ENCODE measurements at places on chromosomes 3 and 15.
A peak's percentile ranks its signal among the peaks of the same experiment; 100 is the strongest.

DNA sequence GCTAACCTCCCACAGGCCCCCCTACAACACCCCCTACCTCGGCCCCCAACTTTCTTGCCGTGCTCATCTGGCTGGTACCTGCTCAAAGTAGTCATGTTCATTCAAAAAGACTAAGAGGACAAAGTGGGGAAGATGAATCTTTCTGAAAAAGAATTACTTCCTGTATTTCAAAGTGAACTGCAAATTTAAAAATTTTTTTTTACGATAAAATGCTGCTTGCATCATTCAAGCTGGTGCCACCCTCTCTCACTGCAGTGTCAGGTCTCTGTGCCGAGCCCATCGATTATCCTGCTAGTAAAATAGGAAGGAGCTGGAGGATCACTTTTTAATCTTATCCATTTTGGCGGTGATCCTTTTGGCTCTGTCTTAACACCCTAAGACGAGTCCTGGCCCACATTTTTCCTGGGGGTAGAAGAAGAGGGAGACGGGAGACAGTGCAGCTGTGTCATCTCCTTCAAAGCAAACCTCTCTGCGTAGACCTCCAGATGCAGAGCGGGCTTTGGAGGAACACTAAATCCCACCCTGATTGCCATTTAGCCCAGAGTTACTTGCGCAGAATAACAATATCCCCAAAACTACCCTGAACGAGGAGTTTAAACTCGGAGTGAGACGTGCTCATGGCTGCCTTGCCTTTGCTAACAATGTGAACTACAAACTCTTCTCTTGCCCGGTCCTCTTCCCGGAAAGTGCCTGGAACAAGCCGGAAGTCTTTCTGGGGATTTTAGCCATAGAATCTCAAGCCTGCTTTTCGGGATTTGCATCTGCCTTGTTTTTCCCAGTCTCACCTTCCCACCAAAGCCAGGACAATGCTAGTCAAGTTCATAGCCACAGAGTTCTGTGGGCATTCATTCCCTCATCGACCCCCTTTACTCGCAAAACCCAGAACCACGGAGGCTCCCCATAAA, 66.2 kb upstream of the CGNL1 start:
- DNase-seq: no peak

GRCh38 chr3:194471863-194472262, 14.9 kb downstream of the ATP13A3 start:
- no peak for DNase-seq

DNA sequence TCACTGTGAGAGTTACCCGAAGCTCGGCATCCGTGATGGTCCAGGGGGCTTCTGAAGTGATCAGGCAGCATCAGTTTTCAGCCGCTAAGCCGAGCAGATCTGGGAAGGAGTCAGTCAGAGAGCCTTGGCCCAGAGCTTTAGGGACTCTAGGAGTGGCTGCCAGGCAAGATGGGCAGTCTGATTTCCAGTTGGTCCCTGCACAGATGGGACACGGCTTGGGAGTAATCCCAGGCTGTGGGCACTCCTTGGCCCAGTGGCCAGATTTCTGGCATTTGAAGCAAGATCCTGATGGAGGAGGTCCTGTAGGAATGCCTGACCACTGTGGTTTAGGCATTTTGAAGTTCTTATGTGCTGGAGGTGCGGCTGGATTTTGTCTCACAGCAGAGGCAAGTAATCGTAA, 10.5 kb upstream of the IP6K2 start:
- DNase-seq: no peak

GRCh38 chr3:111761309-111761795, 97.7 kb upstream of the PHLDB2 start:
- peak; percentile 91 for DNase-seq

DNA sequence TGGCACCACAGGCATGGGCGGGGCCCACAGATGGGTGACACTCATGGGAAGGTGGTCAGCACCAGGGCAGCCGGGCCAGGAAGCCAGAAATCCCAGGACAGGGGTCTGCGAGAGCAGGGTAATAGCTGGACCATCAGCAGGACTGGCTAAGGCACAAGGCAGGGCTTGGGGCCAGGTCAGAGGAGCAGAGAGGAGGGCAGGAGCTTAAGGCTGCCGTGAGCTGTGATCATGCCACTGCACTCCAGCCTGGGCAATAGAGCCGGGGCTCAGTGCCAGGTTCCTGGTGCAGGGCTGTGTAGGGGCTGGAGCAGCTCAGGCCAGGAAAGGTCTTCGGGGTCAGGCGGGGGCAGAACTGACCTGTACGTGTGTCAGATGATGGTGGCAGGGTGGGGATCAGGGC, 64.2 kb upstream of the LINGO1 start:
- DNase-seq: no peak

DNA sequence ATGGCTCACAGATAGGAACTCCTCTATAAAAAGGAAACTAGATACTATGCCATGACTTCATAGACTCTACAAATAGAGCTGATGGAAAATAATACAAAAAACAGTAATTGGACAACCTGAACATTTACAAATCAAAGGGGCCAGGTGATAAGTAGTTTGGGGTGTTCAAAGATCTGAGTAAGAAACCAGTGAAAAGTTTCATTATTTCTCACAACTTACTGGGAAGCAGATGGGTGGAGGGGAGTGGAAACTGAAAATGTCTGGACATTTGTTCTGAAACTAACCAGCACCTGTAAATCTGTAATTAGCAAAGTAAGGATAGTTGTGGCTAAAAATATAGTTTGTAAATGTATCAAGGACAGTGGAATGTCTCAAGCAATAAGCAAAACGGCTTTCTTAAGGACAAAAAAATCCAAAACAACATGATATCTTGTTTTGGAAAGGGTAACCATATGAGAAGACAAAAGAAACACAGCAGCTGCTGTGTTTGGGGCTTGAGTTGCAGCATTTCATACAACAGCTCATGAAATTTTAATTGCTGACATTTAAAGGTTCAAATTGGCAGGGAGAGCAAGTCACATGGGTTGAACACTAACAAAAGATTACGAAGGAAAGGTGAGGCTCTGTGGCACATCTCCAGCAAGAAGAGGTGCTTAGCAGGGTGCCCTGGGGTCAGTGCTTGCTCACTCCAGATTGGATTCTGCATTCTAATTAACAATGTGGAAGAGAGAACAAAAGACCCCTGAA, 26.8 kb upstream of the THBS1 start:
- DNase-seq: no peak

GRCh38 chr3:140586311-140586710, 91.6 kb upstream of the TRIM42 start:
- no peak for DNase-seq

- DNase-seq: no peak
Measured at GRCh38 chr15:53880357-53880756, 97.9 kb upstream of the UNC13C start.

DNA sequence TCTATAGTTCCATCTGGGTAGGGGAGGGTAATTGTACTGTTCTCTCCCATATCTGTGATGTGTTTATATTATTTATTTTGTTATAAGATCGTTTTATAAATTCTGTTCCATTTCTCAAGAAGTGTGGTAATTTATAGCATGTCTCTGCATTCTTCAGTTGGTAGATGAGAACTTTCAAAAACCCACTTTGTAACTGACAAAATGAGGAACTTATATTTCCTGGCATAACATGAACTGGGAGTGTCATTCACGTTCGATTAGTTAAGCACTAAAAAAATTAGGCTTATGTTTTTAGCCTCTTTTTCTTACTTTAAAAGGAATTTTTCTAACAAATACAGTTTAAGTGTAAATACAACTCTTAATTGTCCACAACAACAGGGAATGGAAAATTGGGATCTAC, 230.8 kb downstream of the CGGBP1 start:
- DNase-seq: no peak

- DNase-seq: no peak
Measured at GRCh38 chr3:3353153-3353552, 173.7 kb upstream of the CRBN start.

GRCh38 chr3:113832477-113833164, 6.0 kb upstream of the GRAMD1C start:
- no peak for DNase-seq

GRCh38 chr3:123096126-123096525, 29.3 kb downstream of the PDIA5 start:
- no peak for DNase-seq

DNA sequence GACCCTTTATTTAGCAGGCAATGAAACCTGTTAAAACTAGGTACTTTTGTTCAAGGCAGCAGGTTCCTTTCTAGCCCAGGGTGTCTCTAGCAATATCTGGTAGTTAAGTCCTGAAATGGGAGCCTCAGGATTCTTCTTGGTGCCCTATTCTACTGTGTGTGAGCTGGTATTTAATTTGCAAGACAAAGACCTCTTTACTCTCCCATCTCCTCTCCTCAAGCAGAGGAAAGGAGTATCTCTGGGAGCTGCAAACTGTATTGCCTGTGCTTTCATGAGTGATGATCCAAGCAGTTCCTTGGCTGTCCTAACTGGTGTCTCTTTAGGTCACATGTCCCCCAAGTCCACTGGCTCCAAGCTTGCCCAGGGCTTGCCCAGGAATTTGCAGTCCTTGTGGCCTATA, 188.2 kb downstream of the SI start:
- no peak for DNase-seq

GRCh38 chr3:134681522-134681900, 30.7 kb upstream of the KY start:
- no peak for DNase-seq

DNA sequence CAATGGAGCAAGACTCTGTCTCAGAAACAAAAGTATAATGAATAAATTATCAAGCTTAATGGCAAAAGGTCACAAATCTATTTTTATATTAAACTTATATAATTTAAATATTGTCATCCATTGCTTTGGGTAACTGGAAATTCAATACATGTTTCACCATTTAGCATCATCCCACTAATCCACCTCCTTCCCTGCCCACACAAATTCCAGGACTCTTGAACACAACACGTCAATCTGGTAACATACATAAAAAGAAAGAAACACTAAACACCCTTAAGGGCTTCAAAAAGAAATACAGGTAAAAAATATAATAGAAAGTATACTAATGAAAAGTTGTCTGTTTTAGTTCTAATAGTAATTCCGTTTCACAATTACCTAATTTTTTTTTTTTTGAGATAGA, 149.4 kb downstream of the STAG1 start:
- peak; percentile 63 for DNase-seq

- DNase-seq: peak; percentile 87
Measured at GRCh38 chr3:197795200-197795599, 4.1 kb downstream of the LRCH3 start.

- no peak for DNase-seq
Measured at GRCh38 chr15:39594446-39595337, 13.8 kb downstream of the THBS1 start.

GRCh38 chr3:141009496-141009895, 41.7 kb upstream of the SPSB4 start:
- DNase-seq: no peak
